ENCODE measurements at places on chromosomes 5 and 9.

DNA sequence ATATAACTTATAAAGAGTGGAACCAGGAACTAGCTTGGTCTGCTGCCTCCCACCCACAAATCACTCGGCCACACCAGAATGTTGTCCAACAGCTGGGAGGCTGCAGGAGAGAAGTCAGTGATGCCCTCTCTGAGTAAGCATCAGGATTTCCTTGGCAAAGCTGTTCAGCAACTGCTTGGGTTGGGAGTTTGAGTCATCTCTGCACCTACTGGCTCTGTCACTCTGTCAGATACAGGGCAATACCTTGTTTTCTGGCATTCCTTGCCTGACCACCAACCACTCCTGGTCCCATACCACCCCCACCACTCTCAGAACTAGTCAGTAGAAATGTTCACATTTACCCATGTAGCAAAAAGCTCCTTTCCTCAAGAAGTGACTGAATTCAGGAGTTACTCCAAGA, 36.8 kb upstream of the GCNT4 start:
- no peak for DNase-seq

- DNase-seq: no peak
Measured at GRCh38 chr9:108666240-108666784, 189.5 kb downstream of the ACTL7B start.

GRCh38 chr5:139188558-139189270, 9.5 kb downstream of the SIL1 start:
- DNase-seq: no peak

DNA sequence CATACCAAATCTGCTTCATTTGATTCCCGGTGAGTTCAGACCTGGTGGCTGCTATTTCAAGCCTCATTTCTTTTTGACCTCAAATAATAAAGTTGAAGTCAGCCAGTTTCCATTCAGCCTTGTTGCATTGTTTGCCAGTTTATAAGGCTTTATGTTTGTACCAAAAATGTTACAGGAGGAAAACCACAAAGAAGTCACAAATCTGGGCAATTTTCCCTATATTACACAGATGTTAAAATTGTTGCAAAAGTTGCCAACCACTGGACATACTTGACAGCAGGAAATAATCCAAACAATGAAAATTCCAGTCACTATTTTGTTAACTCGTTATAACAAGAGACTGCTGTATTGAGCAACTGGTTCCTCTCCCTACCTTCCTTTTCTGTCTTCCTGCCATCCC, 1325.0 kb upstream of the DMAC1 start:
- DNase-seq: no peak

- no peak for DNase-seq
Measured at GRCh38 chr5:137887831-137888230, 1.4 kb upstream of the PKD2L2 start.

GRCh38 chr5:77798456-77798855, 22.3 kb upstream of the TBCA start:
- no peak for DNase-seq

GRCh38 chr5:151637676-151638075, 46.5 kb upstream of the FAT2 start:
- no peak for DNase-seq

DNA sequence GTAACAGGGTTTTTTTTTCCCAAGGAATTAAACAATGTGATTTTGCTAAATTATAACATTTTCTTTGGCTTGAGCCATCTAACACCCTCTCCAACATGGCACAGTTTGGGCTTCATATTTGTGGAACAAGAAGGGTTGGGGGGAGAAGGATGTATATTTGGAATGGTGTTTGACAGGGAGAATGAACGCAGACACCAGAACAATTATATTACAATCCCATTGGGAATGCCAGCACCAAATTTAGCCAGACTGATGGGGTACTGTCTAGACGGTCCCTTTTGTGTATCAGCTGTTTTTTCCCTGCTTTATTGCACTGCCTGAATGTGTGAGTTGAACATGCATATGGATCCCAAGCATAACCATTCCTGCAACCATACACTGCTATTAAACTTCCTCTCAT, 130.9 kb upstream of the TMEM161B start:
- DNase-seq: no peak

Measured in NCI-H446 (cell line).